Brain pericyte (primary cell): ENCODE measurements at places on chromosomes 6 and 20.

GRCh38 chr6:6908121-6908520 is 199.6 kb upstream of the RREB1 start:
- no peak for DNase-seq

DNA sequence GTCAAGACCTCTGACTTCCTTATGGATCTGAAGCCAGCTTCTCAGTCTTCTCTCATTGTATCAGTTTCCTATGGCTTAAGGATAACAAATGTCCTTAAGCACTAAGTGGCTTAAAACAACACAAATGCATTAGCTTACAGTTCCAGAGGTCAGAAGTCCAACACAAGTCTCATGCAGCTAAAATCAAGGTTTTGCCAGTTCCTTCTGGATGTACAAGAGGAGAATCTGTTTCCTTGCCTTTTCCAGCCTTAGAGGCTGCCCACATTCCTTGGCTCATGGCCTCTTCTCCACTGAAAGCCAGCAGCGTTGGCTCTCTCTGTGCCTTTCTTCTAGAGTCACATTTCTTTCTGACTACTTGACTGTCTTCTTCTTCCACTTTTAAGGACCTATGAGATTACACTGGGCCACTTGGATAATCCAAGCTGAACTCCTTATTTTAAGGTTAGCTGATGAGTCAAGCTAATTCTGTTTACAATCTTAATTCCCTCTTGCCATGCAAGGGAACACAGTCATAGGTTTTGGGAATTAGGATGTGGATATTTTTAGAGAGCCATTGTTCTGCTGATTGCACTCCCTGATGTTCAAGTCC is 179.0 kb downstream of the BCAS1 start:
- no peak for DNase-seq

- no peak for DNase-seq
Observed at GRCh38 chr6:110075406-110075805, 97.3 kb downstream of the GPR6 start.

DNA sequence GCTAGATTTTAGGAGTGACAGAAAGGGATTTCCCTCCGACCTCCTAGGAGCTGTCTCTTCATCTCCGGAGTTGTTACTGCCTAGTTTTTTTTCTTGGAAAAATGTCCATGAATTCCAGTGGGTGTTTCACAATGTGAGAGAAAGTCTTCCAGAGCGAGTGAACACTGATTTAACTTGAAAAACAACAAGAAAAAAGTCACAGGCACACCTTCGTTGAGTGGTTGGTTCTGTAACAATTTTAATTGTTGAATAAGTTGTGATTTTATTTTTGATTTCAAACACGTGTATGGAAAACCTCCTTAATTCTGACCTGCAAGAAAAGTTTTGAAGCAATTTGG is 2.9 kb downstream of the TFAP2C start:
- DNase-seq, result no peak

DNA sequence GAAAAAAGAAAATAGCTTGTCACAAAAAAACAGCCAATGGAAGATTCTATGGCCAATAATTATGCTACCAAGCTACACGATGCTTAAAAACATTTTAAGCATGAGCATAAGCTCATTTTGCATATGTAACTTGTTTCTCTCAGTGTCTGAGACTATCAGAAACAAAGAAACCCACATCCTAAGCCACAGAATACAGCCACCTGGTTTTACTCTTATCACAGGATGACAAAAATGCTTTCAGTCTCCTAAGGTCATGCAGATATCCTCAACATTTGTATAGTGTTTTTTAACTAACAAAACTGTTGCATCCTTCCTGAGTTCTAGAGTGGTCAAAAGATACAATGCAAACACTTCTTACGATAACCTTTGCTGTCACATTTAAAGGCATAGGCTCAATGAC is 172.1 kb upstream of the RUNX2 start:
- DNase-seq, result no peak

DNA sequence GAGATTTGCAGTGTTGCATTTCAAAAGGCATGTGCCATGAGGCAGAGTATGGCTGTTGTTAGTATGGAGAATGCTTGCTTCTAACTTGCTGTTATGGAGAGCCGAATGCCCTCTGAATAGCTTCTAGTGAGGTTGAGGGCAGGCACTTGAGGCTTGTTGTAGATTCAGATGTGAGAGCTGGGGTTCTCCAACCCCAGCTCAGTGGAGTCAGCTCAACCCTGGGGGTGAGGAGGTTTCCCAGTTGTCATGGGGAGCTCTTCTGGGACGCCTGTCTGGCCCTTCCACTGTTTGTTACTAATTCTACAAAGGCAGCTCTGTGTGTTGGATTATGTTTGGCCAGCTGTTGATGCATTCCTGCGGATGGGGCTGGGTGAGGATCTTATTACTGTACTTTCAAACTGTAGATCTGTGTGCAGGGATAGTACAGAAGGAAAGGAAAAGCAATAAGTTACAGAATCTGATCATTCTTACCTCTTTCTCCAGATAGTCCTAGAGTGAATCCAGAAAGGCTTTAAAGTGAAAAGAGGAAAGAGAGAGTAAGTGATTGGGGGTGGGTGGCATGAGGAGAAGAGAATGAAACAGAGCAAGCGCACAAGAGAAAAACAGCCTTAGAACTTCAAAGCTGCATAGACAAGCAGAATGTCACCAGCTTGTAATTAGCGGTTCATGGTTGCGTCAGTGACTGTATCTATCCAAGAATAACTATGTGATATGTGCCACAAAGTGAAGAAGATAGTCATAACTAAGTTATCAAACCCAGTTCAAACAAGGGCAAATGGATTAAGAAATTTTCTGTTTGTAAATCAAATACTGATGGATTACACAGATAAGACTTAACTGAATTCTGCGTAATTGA is 148.7 kb downstream of the PRL start:
- DNase-seq, result peak; percentile 79

DNA sequence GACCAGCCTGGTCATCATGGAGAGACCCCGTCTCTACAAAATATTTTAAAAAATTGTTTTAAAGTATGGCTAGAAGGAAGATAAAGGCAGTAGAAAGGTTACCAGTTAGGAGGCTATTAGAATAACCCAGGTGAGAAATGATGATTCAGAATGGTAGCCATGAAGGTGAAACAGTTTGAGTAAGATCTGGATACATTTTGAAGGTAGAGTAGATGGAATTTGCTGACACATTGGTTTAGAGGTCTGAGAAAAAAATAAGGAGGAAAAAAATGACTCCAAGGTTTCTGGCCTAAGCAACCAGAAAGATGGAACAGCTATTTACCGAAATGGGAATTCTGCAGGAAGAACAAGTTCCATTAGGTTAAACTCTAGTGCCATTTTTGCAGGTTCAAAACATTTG is 167.9 kb upstream of the TAB2 start:
- no peak for DNase-seq

DNA sequence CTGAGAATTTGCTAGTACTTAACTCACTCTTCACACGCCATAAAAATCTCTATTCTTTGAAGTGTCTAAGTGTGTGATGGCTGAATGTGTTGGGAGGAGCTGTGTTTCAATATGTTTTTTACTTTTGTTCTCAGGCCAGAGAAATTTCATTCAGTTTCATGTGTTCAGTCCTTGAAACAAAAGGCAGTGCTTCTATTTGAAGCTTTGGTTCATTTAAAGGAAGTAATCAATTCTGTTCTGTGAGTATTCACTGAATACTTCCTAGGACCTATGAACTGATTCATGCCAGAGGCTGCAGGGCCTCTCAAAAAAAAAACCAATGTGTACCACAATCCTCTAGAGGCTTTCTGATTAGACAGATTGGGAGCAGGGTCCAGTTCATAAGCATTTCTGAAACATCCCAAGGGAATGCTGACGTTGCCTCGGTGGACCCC is 12.4 kb upstream of the F13A1 start:
- DNase-seq, result no peak

DNA sequence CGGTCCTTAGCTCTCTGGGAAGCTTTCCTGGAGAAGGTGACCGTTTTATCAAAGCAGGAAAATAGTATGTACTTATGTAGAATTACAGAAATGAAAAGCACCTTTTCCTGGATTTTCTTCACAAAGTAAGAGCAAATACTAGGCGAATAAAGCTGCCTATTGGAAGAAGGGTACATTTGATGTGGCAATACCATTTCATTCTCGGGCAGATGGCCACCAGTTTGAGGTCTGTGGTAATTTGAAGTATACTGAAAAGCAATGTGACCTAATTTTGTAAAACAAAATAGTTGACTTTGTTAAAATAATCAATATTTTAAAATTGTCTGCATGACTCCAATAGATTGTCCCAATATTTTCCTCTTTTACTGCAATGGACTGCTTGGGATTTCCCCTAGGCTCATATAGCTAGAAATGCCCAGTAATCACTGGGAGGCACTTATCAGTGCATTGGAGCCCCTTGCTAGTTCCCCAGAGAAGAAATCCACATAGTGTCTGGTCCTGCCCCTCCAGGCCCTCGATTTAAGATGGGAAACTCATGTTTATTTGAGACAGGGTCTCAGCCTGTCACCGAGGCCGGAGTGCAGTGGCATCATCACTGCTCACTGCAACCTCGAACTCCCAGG is 7.4 kb upstream of the UTRN start:
- no peak for DNase-seq

- DNase-seq, result no peak
Observed at GRCh38 chr20:49677777-49678758, 35.6 kb downstream of the B4GALT5 start.

DNA sequence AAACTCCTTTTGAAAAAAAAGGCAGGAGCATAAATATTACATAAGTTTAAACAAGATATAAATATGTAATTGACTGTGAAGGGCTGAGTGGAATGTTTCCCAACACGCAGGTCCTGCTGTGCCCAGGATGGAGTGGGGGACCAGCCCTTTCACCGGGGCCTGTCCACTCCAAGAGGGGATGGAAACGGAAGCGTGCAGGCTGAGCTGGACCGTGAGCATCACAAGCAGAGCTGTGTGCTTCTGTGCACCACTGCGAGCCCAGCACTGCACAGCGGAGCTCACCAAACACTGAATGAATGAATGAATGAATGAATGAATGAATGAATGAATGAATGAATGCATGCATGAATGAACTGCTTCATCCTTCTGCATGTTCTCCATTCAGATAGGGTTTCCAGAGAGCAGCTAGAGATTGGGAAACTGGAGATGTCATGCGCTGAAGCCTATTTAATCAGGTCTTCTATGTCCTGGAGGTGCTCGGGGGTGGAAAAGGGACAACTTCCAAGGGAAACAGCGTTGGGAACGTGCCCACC is 157.7 kb downstream of the ANKRD60 start:
- DNase-seq, result no peak

GRCh38 chr6:79396625-79397024 is 140.6 kb downstream of the LCA5 start:
- DNase-seq, result no peak

DNA sequence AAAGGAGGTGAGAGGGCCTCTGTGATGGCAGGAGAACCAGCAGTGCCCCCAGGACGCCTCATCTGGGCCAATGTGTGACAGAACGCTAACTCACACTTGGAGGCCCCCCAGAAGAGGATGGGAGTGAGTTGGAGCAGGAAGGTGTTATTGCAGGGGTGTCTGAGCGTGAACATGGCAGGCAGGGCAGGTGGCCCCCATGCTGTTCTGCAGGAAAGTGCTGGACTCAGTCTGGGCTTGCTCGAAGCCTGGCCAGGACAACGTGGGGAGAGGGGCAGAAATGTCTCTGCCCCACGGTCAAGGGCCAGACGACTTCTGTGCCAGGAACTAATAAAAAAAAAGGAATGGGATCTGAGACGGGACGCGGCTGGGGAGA is 931 bp upstream of the EBF4 start:
- DNase-seq, result no peak

- no peak for DNase-seq
Observed at GRCh38 chr6:2344319-2344905, 99.0 kb upstream of the GMDS start.

- no peak for DNase-seq
Observed at GRCh38 chr20:63610581-63611435, 16.1 kb downstream of the GMEB2 start.

DNA sequence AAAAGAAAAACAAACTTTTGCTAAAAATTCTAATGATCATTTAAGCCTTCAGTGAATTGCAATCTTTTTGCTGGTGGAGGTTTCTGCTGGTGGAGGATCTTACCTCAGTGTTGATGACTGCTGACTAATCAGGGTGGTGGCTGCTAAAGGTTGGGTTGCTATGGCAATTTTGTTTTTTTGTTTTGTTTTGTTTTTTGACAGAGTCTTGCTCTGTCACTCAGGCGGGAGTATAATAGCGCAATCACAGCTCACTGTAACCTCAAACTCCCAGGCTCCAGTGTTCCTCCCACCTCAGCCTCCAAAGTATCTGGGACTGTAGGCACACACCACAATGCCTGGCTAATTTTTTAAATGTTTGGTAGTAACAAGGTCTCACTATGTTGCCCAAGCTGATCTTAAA is 94.7 kb downstream of the ANKRD6 start:
- DNase-seq, result no peak

GRCh38 chr6:158924499-158925455 is 75.2 kb downstream of the RSPH3 start:
- DNase-seq, result no peak

DNA sequence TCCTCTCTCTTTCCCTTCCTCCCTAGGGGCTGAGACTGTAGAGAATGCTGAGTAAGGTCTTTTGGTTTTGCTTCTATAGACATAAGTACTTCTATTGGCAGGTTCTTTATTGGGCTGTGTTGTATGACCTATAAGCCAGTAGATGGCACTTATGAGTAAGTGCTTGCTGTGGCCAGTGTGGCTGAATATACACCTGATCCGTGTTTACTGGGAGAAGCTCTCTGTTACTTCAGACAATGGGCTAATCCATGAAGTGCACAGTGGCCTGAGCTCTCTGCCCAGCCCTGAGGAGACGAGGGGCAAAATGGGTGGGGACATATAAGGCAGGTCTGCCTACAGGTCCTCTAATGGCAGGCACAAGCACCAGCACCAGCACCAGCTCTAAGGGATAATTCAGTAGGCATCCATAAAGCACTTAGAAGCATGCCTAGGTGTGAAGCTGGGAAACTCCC is 610.3 kb downstream of the RNF144B start:
- no peak for DNase-seq

- DNase-seq, result no peak
Observed at GRCh38 chr6:27568226-27568897, 95.5 kb upstream of the ZNF184 start.

DNA sequence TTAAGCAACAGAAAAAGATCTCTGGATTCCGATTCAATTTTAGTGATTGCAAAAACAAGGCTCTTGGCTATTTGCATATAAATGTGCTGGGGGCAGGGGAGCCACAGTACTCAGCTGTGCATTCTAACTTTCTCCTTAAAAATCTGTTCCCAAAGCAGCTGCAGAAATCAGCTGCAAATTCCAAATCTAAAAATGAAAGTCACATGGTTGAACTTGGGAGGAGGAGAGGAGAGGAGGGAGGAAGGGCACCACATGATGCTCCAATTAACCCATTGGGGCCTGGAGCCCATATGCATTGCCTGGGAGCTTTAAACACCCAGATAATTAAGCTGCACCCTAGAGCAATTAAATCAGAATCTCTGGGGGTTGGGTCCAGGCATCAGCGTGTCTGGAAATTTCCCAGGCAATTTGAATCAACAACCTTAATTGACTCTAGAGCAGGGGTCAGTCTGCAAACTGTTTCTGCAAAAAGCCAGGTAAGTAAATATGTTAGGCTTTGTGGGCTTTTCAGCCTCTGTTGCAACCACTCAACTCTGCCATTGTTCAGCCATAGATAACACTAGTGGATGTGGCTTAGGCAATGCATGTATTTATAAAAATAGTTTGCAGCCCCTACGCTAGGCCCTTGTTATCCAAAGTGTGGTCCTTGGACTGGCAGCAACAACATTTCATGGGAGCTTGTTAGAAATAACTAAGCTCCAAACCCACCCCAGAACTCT is 508.1 kb downstream of the KIF16B start:
- DNase-seq, result no peak
